ENCODE measurements at places on chromosomes 3 and 15.

- no peak for DNase-seq
These were observed 12.1 kb upstream of the OXSR1 start for GRCh38 chr3:38153221-38153620.

DNA sequence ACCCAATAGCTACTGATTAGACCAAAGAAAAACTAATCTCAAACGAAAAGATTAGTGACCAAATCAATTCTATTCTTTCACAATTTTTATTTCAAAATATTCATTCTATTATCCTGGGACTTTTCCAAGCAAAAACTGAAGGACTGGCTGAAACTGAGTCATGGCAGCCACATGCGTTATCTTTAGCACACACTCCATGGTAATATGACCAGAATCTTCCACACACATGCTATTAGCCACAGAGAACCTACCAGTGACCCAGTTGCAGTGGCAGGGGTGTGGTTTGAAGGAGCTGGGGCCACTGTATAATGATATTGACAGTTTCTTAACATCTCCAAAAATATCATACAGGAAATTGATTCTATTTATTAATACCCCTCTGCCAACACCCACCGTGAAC, 154.8 kb upstream of the ABI3BP start:
- DNase-seq = no peak

- no peak for DNase-seq
These were observed 36.7 kb downstream of the HMG20A start for GRCh38 chr15:77457191-77457904.

- no peak for DNase-seq
These were observed 646.1 kb downstream of the SQOR start for GRCh38 chr15:46280762-46281542.

- DNase-seq = no peak
These were observed 6.2 kb upstream of the ATP13A4 start for GRCh38 chr3:193560870-193561269.

GRCh38 chr3:52388348-52388821, 56.5 kb downstream of the SEMA3G start:
- no peak for DNase-seq

DNA sequence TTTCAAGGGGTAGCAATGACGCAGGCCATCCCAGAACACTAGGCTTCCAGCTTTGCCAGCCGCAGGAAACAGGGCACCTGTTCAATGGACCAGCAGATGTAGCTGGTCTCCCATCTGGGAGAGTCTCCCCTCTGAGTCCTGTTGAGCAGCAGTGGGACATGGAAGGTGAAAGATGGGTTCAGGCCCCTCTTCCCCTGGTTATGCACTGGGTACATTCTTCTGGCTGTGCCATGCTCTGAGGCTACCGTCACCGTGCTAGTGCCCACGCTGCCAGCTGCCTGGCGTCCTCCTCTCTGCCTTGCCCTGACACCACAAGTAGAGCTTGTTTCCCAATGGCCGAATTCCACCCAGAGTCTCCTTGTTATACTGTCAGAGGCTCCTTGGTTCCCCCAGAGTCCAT, 63.1 kb downstream of the TLE3 start:
- no peak for DNase-seq

DNA sequence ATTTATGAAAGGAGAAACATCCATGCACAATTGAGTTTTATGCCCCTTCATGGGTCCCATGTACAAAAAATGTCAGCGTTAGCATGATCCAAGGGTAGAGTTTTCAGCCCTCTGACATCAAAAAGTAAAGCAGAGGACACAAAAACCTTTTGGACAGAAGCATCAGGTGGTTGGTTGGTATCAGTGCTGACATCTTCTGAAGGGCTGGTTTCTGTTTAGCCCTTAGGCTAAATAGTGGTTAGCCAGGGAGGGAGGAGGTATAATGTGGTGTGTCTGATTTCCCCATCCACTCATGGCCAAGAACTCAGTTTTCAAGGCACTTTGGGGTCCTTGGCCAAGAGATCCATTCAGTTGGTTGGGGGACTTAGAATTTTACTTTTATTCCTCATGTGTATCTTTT, 16.5 kb downstream of the CCDC66 start:
- DNase-seq = no peak

DNA sequence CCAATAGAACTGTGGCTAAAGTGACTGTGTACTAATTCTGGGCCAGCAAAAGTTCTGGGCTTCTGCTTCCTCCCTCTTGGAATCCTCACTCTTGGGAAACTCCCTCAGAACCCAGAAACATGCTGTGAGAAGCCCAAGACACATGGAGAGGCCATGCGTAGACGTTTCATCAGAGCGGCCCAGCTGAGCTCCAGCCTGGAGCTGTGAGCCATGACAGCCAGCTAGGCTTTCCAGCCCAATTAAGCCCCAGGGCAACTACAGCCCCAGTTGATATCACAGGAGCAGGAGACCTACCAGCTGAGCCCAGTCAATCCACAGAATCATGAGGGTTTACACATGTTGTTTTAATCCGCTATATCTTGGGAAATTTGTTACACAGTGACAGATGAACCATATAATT, 43.6 kb upstream of the CNOT10 start:
- peak; percentile 12 for DNase-seq

- peak; percentile 39 for DNase-seq
These were observed 478 bp downstream of the BNC1 start for GRCh38 chr15:83283813-83284558.

GRCh38 chr3:146161663-146162002, 649 bp upstream of the PLOD2 start:
- peak; percentile 71 for DNase-seq

- DNase-seq = no peak
These were observed 79.7 kb upstream of the C2CD4B start for GRCh38 chr15:62244762-62245161.

GRCh38 chr3:11642431-11643191, 1.1 kb downstream of the VGLL4 start:
- DNase-seq = peak; percentile 90

All from choroid plexus epithelial cell (primary cell).